H4 (cell line): ENCODE measurements at places on chromosomes 7 and 10. TPM values are rescaled to one million over a fixed set of nuclear protein-coding genes. Genes with fewer than 3 reads are reported as not detected.

DNA sequence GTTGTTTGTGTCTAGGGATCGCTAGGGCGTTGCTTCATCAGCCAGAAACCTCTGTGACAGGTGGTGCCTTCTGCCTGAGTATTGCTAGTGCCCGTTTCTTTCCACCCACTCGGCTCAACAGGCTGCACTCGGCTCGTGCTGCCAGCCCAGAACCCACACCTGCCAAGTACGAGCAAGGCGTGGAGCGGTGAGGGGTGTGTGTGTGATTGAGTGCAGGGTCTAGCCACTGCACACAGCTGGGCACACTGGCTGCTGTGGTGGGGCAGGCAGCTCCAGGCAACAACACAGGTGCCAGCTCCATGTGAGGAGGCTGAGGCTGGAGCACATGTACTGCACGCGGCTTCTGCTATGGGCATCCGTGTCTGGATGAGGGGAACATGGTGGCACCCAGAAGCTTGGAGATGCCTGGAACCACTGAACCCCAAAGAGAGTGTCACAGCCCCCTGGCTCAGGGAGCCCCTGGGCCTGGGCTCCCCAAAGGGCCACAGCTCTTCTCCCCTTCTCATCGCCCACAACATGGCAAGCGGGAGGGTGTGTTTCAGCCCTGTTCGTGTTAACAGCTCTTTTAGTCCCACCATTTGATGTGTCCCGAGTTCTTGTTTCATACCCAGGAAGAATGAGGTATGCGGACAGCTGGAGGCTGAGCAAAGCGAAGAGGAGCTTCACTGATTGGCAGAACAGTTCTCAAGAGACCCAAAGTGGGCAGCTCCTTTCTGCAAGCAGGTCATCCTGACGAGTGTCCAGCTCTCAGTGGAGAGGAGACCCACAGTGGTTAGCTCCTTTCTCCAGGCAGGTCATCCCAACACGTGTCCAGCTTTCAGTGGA lies 78.1 kb downstream of the HDAC9 start:
- no peak for DNase-seq

Gene OR2A7
- not detected in 2 replicates for total RNA-seq

DNA sequence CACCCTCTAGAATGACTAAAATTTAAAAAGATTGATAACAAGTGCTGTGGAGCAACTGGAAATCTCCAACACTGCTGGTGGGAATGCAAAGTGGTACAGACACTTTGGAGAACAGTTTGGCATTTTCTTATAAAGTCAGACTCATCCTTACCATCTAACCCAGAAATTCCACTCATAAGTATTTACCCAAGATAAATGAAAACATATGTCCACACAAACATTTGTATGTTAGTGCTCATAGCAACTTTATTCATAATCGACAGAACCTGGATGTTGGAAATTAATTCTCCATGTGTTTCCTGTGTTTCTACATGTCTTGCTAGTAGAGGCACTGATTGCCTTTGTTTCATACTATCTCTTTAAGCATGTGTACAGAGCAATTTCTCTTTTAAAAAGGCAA lies 282.4 kb downstream of the AHR start:
- no peak for DNase-seq

Gene TRPV6
- total RNA-seq, result not detected in 2 replicates

Gene SFXN2
- 2.5 and 3.3 TPM in 2 replicates for total RNA-seq

DNA sequence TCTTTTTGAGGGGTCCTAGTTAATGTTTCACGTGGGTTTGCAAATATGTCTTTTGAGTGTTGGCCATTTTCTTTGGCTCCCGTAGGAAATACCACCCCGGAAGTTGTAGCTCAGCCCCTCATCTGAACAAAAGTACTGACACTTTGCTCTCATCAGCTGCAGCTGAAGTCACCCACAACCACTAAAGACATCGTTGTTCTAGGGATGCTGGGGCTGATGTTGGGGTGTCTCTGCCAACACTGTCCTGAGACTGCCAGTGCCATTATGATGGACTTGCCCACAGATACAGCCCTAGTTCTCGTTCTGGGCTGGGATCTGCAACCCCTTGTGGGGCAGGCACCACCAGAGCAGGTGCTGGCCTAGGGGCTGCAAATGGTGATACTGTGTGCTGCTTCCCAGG lies 82.6 kb upstream of the ARHGAP21 start:
- no peak for DNase-seq

GRCh38 chr10:133422807-133423771 lies 1.3 kb downstream of the SPRN start:
- no peak for DNase-seq

Gene ITPRID1
- 0.39 TPM in 1 of 2 replicates, not detected in the other for total RNA-seq

GRCh38 chr10:103504181-103504783 lies 10.8 kb downstream of the NEURL1 start:
- peak; percentile 92 for DNase-seq

DNA sequence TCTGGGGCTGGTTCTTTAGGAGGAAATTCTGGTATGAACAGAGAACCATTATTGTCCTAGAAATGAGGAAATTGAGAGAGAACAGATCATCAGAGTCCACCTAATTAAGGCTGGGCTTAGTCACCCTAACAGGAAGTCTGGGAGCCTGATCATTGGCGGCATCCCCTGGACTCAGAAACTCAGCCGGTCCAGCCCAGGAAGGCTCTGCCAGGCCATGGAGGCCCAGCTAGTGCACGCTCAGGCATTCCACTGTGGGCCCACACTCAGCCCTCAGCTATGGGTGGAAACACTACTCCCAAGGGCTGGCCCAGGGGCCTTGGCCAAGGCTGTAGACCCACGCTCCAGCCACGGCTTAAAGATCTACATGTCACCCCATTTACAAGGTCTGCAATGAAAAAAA lies 109.2 kb downstream of the PTPN20 start:
- DNase-seq, result no peak

Gene CPA4
- 6.8 and 22.7 TPM in 2 replicates for total RNA-seq
